GOT3 (cell line): ENCODE measurements at places on chromosomes 1 and 21.

DNA sequence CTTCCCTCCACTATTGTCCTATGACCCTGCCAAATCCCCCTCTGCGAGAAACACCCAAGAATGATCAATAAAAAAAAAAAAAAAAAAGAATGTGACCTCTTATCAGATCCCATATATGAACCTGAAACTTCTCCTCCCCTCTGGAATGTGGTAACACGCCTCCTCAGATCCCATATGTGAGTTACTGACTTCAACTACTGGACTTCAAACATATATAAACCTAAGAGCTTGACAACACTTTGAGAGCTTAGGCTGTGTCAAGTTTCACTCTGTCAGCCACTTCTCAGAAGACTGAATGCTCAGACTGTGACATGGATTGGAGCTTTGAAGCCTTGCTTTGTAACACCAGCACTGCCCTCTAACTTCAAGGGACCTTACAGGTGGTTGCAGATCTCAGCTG, 148.4 kb downstream of the COP1 start:
- DNase-seq, result no peak

DNA sequence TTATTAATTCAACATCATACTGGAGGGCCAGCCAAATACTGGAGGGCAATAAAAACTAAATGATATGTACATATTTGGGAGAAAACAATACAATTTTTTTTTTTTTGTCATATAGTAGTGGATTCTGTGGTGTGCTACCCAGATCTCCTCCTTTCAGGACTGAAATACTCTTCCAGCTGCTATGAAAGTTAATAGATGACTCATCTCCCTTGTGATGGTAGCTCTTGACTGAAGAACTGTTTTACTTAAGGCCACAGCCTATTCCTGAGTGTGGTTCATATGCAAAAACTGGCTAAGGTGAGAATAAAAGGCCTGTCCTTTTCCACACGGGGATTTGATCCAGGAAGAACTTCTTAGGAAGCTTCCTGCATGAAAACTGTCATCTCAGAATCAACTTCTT, 307.9 kb downstream of the HLX start:
- no peak for DNase-seq

DNA sequence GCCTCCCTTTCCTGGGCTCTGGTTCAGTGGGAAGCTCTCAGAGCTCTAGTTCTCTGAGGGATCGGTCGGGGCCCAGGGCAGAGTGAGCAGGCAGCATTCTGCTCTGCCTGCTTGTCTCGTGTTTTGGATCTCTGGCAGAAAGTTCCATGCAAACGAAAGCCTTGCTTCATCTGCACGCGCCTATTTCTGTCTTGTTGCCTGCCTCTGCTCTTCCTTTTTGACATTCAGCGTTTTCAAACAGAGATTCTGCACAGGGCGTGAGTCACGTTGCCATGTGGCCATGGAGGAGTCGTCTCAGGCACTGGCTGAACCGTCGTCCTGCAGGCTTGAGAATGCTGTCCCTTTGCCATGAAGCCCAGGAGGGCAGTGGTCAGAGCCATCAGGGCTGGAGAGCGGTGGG, 20.3 kb downstream of the AJAP1 start:
- DNase-seq, result no peak

- DNase-seq, result no peak
Observed at GRCh38 chr1:185305419-185305818, 11.6 kb downstream of the IVNS1ABP start.

DNA sequence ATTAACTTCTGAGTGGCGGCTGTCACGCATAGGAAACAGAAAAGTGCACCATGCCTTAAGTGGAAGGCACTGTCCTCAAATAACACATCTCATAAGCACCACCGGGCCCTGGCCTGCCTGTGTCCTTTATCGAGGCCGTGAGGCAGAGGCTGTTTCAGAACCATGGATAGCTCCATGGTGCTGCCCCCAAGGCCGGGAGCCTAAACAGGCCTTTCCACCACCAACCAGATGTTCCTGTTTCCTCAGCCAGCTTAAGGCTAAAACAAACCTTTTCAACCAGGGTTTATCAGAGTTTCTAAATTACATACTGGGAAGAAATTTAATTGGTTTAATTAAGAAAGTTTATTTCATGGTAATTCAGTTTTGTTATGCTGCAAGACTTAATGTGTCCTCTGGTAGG, 114.4 kb downstream of the DMRTA2 start:
- DNase-seq, result no peak

- no peak for DNase-seq
Observed at GRCh38 chr1:49397086-49397485, 620.4 kb upstream of the BEND5 start.

GRCh38 chr1:217498209-217498608, 132.7 kb downstream of the GPATCH2 start:
- DNase-seq, result no peak

DNA sequence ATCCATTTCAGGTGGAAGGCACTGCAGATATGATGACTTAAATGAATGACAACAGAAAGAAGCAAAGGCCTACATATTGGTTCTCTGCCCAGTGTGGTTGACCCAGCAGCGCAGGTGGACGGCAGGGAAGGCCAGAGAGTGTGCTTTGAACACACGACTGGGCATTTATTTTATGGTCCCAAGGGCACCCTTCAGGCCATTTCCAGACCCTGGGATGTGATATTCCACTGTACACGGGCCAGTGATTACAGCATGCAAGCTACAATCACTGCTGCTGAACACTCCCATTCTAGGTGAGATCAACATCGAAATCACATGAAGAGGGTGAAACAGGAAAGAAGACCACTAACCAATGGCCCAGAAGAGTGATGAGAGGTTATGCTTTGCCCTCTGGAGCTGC, 33.8 kb downstream of the PCNX2 start:
- DNase-seq, result no peak

- no peak for DNase-seq
Observed at GRCh38 chr1:230058626-230059025, 8.4 kb upstream of the GALNT2 start.

DNA sequence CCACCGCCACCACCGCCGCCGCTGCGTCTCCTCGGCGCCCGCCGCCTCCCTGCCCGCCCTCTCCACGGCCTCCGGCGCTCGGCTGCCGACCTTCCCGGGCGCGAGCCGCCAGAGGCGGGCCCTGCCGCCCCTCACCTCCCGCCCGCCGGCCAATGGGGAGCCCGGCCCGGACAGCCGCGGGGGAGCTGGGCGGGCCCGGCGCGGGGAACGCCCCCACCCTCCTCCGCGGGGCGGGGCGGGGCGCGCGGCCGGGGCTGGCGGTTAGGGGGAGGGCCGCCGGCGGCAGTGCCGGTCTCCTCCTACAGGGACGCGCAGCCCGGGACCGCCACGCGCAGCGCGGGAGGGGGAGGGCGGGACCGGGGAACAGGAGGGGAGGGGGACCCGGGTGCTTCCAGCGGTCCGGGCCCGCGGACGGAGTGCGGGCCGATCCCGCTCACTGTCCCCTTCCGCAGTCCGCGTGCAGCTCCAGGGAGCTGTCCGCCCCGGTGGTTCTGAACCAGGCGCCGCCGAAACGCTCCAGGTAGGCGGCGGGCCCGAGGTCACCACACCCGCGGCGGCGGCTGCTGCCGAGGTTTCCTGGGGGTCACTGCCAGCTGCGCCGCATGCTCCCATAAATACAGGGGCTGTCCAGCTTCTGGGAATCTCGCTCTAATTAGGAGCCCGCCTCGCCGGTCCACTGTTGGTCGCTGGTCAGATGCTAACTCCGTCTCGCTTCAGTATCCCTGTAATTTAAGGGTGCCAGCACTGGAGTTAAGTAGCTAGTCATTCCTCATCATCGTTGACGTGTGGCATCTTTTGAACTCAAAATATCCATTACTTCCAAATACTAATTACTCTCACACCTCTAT, at the start of gene PGBD5:
Gene PGBD5 (minus strand): TSS at position 87 of the 848 bp plus-strand sequence. CDS start 404 bp downstream, outside the sequence.
- peak; percentile 30 for DNase-seq
